Stimulated activated CD8-positive, alpha-beta memory T cell treated with anti-CD3 and anti-CD28 coated beads, Interleukin-15, amount 100 ng/mL, for 4 hours (primary cell): ENCODE measurements at places on chromosomes 4 and X.

DNA sequence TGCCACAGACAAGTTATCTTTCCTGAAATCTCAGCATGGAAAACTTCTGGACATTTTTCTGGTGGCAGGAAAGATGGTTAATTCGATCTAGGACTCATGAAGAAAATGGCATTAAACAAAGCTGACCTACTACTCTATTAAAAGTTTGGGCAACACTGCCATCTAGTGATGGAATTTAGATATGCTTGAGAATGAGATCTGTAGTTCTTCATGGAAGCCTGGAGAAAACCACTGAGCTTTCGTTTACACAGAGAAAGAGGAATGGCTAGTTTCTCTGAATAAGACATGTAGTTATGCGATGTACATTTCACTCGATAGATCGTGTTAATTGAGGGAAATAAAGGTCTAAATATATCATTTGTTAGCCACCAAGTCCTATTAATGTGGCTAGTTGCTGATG lies 51.7 kb upstream of the CHRDL1 start:
- DNase-seq, result no peak

DNA sequence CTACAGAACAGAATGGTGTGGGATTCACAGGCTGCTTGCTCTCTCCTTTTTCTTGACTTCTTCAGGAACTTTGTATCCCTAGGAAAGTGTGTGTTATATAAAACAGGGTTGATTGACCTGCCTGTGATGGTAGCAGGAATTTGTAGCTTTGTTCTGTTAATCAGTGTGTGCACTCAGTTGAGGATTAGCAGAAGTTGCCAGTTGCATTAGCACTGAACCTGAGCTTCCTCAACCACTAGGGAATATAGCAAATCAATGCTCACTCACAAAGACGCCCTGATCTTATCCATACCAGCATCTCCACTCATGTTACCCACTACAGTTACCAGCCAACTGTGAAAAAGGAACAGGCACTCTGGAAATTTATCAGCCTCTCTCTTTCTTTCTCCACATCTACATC lies 319.1 kb upstream of the EMCN start:
- no peak for DNase-seq

DNA sequence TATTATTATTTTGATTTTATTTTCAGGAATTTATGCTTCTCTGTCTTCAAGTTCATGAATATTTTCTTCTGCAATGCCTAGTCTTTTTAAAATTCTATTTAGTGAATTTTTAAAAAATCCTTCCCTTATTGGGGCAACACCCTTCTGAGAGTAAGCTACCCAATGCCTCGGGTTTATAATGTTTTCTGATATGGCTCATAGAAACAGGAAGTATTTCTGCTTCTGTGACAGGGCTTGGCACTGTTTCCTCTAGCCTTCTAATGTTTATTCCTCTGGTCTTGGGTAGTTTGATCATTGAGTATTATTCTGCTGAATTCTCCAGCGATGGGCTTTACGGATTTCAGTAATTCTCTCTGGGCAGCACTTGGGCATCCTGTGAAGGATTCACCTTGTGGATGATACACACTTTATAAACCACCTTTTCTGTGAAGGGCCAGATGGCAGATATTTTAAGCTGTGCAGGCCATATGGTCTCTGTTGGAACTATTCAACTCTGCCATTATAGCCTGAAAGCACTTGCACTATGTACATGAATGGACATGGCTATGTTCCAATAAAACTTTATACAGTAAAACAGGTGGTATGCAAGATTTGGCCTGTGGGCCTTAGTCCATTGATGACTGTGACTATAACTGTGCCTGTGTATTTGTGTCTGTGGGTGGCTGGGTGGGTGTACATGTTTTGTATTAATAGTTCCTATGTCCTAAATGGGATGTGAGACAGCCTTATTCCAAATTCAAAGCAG lies 95.9 kb upstream of the FAT1 start:
- DNase-seq, result no peak

GRCh38 chrX:11398139-11398538 lies 104.9 kb downstream of the AMELX start:
- no peak for DNase-seq

GRCh38 chrX:75957107-75957610 lies 172.1 kb upstream of the MAGEE2 start:
- DNase-seq, result no peak

DNA sequence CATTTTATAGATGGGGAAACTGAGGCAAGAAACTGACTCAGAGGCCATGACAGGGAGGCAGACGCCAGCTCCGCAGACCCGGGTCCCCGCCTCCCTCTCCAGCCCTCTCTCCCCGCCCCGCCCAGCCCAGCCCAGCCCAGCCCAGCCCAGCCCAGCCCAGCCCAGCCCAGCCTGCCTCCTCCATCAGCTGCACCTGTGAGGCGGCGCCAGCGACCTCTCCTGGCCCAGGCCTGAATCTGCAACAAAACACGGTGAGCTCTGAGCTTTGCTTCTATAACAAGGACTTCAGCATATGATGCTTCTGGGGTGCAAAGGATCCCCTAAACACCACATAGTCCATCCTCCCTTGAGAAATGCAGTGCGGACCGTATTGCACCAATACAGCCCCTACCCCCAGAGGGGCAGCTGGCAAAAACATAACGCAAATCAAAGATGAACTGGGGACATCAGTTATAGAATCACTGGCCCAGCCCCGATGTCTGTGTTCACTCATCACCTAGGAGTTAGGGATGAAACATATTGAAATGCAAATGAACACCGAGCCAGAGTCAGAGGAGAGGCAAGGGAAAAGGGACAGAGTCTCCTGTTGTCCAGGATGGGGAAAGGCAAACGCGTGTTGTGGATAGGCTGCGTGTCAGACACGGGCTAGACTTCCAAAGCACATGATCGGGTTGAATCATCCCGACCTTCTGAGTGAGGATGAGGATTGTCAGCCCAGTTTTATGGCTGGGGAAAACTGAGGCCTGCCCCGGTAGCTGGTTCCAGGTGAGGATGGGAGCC lies 216.1 kb upstream of the PSAPL1 start:
- DNase-seq, result no peak

- no peak for DNase-seq
Observed at GRCh38 chrX:130300010-130300282, 31.2 kb upstream of the ZNF280C start.

DNA sequence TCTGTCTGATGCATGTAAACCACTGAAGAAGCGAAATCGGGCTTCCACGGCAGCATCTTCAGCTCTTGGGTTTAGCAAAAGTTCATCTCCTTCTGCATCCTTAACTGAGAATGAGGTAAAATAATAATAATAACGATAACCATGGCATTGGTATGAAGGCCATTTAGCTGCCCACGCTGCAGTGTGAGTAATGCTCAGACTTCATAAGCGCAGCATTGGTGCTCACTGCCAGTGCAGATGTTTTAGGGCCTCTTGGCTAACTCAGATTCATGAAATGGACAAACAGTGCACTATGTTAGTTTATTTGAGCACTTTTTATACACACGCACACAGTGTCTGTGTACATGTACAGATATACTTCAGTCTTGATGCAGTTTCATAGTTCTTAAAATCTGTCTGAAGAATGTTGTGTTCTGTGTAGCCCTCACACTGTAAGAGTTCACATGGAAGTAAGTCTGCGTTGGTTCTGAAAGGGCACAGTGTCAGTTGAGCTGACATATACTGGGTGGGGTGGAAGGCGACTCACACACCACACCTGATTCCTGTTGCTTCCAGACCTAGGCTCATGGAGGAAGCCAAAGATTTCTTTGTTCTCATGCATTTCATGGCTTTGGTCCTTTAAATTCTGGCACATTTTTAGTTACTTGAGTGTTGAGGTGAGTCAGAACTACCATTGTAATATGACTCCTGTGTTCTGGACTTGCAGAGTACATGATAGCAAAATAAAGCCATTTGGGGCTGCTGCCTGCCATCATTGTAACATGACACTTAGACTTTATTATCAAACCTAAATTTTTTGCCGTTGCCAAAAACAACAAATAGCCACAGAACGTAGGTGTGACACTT lies 68.7 kb downstream of the NSD2 start:
- DNase-seq, result no peak

DNA sequence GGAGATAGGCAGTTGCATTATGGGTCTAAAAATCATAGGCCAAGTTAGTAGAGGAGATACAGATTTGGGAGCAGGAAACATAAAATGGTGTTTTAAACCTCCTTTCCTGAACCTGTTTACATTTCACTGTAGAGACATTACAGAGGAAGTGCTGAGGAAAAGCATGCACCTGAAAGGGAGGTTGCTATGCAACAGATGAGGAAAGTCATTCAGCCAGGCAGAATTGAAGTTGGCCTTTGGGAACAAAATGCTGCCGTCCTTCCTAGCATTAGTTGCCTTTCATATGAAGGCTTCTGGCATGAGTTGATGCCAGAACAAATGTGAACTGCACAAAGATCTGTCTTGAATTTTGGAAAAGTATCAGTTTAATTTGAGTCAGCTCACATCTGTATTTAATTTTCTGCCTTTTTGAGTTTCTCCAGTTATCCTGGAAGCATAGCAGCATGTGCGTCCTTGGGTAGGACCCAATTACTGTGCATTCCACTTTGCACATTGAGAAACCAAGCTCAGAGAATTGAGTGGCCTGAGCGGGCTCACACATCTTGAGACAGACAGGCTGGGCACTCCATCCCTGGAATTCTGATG lies 38.2 kb downstream of the MAGED1 start:
- no peak for DNase-seq
